ENCODE measurements at places on chromosomes 13 and 19.

DNA sequence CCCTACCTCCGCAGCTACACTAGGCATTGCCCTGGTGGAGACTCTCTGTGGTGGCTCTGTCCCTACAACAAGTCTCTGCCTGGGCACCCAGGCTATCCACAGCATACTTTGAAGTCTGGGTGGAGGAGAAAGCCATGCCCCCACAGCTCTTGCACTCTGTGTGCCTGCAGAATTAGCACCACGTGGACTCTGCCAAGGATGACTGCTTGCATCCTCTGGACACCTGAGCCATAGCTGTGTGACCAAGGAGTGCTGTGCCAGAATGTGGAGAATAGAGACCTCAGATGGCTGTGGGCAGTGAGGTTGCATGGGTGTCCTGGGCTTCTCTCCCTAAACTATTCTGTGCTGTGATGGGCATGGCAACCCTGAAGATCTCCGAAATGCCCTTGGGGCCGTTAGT, 21.2 kb upstream of the MCF2L start:
- DNase-seq: no peak

- DNase-seq: peak; percentile 46
Measured at GRCh38 chr19:7658219-7658686, 10.6 kb upstream of the RETN start.

GRCh38 chr13:77036279-77036678, 9.3 kb upstream of the FBXL3 start:
- no peak for DNase-seq

DNA sequence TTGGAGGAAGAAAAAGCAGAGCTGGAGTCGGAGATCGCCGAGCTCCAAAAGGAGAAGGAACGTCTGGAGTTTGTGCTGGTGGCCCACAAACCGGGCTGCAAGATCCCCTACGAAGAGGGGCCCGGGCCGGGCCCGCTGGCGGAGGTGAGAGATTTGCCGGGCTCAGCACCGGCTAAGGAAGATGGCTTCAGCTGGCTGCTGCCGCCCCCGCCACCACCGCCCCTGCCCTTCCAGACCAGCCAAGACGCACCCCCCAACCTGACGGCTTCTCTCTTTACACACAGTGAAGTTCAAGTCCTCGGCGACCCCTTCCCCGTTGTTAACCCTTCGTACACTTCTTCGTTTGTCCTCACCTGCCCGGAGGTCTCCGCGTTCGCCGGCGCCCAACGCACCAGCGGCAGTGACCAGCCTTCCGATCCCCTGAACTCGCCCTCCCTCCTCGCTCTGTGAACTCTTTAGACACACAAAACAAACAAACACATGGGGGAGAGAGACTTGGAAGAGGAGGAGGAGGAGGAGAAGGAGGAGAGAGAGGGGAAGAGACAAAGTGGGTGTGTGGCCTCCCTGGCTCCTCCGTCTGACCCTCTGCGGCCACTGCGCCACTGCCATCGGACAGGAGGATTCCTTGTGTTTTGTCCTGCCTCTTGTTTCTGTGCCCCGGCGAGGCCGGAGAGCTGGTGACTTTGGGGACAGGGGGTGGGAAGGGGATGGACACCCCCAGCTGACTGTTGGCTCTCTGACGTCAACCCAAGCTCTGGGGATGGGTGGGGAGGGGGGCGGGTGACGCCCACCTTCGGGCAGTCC, 5.0 kb downstream of the FOSB start:
- DNase-seq: no peak

DNA sequence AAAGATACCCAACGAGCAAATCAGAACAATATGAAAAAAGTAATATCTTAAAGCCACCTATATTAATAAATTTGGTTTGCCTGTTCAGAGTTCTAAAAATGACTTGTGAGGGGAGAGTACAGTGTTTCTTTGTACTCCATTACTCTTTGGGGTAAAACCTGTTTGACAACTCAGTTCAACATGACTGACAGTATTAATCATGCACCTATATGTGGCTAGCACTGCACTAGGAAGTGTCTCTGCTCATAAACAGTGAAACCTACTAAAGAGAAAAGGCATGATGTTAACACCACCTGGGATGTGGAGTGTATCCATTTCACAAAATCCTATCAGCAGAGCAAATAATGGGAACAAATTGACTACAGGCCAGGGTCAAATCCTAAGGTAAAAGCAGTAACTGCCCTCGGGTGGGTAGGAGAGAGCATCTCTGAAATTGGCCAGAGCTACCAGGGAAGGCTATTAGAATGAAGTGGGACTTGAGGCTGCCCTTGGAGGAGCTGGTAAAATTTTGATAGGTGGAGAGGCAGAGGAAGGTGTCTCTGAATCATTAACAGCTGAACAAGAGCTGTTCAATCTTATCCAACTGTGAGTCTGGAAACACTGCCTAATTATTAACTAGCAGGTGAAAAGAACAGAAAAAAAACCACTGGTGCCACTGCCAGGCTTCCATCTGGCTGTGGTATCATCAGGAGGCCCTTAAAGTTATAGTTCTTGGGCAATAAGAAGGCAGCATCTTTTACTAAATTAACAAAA, 365.1 kb downstream of the DNAJC15 start:
- DNase-seq: no peak

DNA sequence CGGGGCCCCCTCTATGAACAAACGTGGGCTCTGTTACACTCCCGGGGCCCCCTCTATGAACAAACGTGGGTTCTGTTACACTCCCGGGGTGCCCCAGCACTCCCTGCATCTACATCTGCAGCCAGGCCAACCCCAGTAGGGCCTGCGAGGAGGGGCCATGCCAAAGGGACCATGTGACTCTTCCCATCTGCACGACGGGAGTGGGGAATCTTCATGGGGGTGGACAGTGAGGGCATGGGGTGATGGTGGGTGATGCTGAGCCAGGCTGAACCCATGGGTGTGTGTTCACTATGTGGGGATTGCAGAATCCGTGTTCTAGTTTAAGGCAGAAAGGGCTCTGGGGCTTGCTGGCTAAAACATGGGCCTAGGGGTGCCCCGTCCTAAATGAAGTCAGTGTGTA, 69.9 kb upstream of the ARHGEF7 start:
- no peak for DNase-seq

- DNase-seq: no peak
Measured at GRCh38 chr19:2973229-2973628, 4.1 kb upstream of the TLE6 start.

DNA sequence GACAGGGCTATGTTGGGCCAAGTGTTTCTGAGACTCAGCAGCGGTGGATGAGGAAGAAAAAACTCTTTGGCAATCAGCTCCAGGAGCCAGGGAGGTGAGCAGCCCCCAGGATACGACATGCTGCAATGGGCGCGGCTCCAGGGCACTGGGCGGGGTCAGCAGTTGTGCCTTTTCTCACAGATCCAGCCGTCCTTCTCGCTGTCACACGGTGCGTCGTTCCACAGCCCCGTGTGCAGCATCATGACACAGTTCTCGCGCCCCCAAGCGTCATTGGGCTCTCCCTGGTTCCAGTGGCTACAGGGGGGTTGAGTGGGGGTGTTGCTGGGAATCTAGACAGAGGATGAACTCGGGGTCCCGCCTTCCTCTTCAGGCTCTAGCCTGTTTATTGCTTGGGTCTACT, 2.7 kb downstream of the CLEC4G start:
- DNase-seq: no peak
